Activated naive CD8-positive, alpha-beta T cell treated with anti-CD3 and anti-CD28 coated beads, Interleukin-2, amount 50 U/mL, for 24 hours (primary cell): ENCODE measurements at places on chromosomes 5 and 9.
A peak's percentile ranks its signal among the peaks of the same experiment; 100 is the strongest.

DNA sequence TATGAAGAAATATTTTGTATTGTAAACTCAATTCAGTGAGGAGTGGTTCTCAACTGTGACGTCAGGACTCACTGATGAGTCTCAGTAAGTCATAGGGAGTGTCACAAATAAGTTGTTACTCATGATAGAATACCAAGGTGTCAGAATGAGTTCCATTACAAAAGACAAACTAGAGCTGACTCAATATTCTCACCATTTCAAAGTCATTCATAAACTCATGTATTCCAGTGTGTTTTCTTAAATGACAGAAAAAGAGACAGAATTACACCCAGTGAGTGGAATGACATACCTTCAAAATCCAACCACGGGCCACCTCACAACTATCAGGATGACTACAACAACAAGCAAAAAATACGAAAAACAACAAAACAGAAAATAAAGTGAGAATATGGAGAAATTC is 321.5 kb downstream of the ENC1 start:
- H3K27me3 ChIP-seq = peaks cover 37% of the 10 kb centered on the region
- H3K36me3 ChIP-seq = no peaks in the 10 kb centered on the region
- no peak overlapping the region for H3K27ac ChIP-seq

DNA sequence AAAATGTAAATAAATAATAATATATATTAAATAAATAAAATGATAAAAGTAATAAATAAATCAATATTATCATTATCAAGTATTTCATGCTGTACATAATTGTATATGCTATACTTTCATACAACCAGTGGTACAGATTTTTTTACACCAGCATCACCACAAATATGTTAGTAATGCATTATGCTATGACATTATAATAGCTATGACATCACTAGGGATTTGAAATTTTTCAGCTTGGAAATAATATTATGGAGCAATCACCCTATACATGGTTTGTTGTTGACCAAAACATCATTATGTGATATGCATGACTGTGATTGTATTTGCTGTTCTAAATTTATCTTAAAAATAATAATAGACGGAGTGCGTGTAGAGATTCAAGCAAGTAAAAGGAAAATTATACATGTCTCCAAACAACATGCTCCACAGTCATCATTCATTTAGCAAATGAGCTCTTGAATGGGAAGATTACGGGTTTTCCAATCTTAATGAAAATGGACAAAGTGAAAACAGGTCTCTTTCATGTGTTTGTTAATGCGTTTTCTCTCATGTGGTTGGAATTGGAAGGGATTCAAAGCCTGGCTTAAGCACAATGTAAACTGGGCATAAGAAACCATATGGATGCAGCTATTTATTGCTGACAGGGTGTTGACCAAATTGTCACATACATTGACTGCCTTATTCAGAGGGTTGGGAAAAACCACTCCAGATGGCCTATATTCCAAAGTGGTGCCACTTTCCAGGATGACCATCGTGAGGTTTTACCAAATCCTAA is 643.0 kb upstream of the RGMB start:
- H3K36me3 ChIP-seq = no peaks in the 10 kb centered on the region
- no peak overlapping the region for H3K27ac ChIP-seq
- H3K4me3 ChIP-seq = no peak overlapping the region
- H3K4me1 ChIP-seq = no peaks in the 10 kb centered on the region

DNA sequence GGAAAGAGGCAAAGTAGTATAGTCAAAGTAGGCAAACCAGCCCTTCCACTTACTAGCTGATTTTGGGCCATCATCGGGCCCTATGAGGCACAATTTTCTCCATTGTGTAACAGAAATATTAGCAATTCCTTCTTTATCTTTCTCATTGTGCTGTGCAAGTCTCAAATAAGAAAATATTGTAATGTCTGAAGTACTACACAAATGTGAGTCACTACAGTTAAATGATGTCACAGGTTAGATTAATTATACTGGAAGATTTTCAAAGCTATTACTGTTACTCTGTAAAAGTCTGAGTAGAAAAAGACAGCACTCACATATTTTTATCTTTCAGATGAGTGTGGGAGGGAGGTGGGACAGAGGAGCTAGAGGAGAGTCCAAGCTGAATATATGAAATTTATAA is 12.4 kb upstream of the TMC1 start:
- DNase-seq = no peak
- H3K27me3 ChIP-seq = no peaks in the 10 kb centered on the region
- H3K36me3 ChIP-seq = no peaks in the 10 kb centered on the region
- H3K4me3 ChIP-seq = no peak overlapping the region
- H3K4me1 ChIP-seq = peaks cover 19% of the 10 kb centered on the region

DNA sequence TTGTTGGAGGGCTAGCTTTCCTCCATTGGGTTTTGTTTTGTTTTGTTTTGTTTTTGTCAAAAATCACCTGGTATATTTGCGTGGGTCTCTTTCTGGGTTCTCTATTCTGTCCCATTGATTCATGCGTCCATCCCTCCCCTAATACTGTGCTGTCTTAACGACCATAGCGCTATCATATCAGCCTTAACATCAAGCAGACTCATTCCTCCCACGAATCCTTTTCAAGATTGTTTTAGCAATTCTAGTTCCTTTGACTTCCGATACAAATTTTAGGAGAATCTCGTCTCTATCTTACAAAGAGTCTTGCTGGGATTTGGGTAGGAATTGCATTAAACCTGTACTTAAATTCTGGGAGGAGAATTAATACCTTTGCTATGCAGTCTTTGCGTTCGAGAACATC is 31.1 kb upstream of the RNF130 start:
- H3K4me1 ChIP-seq = no peaks in the 10 kb centered on the region
- H3K4me3 ChIP-seq = no peak overlapping the region
- peaks cover 7% of the 10 kb centered on the region for H3K27me3 ChIP-seq
- no peak overlapping the region for H3K27ac ChIP-seq
- H3K36me3 ChIP-seq = peaks cover 3% of the 10 kb centered on the region

- no peaks in the 10 kb centered on the region for H3K27me3 ChIP-seq
- H3K4me1 ChIP-seq = no peaks in the 10 kb centered on the region
- no peaks in the 10 kb centered on the region for H3K36me3 ChIP-seq
- no peak for DNase-seq
- no peak overlapping the region for H3K4me3 ChIP-seq
Measured at GRCh38 chr5:53362521-53362941, 117.9 kb upstream of the FST start.

DNA sequence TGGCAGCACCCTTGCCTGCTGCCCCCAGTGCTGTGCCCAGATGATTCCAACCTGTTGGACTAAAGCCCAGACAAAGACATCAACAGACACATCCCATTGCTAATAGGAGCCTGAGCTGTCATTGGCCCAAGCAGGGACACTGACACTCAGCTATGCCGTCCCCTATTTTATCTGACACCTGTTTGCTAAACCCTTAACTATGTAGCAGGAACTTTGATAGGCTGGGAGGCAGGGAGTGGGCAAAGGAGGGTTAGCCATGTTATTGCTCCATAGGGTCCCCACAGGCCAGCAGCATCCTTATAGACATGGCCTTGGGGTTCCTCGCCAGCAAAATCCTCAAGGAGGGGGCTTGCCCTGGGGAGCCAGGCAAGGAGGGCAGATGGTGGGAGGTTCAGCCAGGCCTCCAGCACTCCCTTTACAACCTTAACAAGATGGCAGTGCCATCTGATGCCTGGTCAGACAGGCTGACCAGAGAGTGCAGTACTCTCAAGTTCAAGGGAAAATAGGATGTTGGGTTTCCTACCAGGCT is 50.4 kb upstream of the CDKN2AIPNL start:
- peaks cover 24% of the 10 kb centered on the region for H3K4me1 ChIP-seq
- DNase-seq = no peak
- H3K4me3 ChIP-seq = no peak overlapping the region
- no peaks in the 10 kb centered on the region for H3K36me3 ChIP-seq
- H3K27me3 ChIP-seq = no peaks in the 10 kb centered on the region

GRCh38 chr9:38362852-38363588 is 29.5 kb upstream of the ALDH1B1 start:
- no peaks in the 10 kb centered on the region for H3K4me1 ChIP-seq
- no peak for DNase-seq
- H3K27ac ChIP-seq = no peak overlapping the region
- H3K27me3 ChIP-seq = no peaks in the 10 kb centered on the region

DNA sequence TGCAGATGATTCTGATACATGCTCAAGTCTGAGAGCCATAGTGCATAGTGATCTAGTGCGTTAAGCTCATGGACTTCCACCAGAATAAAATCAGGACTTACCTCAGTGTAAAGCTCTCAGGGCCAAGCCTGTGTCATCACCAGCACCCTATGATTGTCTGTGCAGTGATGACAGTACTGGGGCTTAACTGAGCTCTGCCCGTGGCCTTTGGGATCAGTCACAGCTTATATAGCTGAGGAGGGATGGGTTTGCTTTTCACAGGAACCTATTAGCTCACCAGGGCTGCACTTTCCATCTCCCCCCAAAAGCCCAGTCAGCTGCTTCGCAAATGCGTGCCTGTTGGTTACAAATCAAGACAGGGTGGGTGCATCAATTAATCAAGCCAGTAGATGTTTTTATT is 246.9 kb downstream of the NR3C1 start:
- peaks cover 13% of the 10 kb centered on the region for H3K36me3 ChIP-seq
- no peak overlapping the region for H3K4me3 ChIP-seq
- DNase-seq = no peak
- peaks cover 2% of the 10 kb centered on the region for H3K4me1 ChIP-seq

DNA sequence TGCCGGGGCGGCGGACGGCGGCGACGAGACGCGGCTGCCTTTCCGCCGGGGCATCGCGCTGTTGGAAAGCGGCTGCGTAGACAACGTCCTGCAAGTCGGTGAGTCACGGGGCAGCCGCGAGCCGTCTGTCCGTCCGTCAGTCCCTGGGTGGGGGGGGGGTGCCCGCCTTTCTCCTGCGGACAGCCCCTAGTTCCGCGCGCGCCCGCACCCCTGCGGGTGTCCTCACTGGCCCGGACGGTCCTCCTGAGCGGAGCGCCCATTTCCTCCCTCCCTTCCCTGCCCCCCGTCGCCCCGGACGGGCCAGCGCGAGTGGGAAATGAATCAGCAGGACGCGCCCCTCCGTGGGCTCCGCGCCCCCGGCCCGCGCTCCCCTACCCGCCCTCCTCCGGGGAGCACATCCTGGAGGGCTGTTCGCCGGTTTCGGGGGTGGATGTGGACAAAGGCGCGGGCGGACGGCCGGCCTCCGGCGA is 828 bp downstream of the ZSWIM6 start:
- peaks cover 9% of the 10 kb centered on the region for H3K36me3 ChIP-seq
- H3K27me3 ChIP-seq = peaks cover 14% of the 10 kb centered on the region
- DNase-seq = peak; percentile 40

GRCh38 chr5:88688984-88689667 is 193.9 kb downstream of the MEF2C start:
- H3K27ac ChIP-seq = no peak overlapping the region
- peaks cover 92% of the 10 kb centered on the region for H3K27me3 ChIP-seq

- H3K36me3 ChIP-seq = peaks cover 10% of the 10 kb centered on the region
- H3K4me1 ChIP-seq = peaks cover 4% of the 10 kb centered on the region
- no peak within 1 kb of the TSS for H3K27ac ChIP-seq
- DNase-seq = no peak
Measured at GRCh38 chr5:141223112-141223783, at the start of gene PCDHB14. PCDHB14 (plus strand) TSS chr5:141223343; CDS start chr5:141223506, 163 bp downstream.

DNA sequence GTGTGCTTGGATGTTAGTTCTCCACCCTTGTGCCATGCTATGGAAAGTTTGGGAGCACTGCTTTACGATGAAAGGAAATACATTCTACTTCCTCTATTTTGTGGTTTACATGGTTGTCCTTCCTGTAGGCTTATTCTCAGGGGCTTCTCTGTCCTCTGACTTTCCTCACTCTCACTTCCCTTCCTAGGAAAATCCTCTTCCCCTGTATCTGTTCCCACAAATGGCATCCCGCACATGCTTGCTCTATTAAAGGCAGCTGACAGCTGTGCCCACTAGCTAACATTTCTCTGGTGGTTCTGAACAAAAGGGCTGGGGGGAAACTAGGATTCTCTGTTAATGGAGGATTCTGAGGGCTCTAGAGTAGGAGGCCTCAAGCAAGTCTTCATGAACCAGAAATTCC is 52.4 kb downstream of the FAM170A start:
- H3K27ac ChIP-seq = no peak overlapping the region
- no peak overlapping the region for H3K4me3 ChIP-seq
- no peak for DNase-seq
- no peaks in the 10 kb centered on the region for H3K27me3 ChIP-seq
- peaks cover 1% of the 10 kb centered on the region for H3K36me3 ChIP-seq
- H3K4me1 ChIP-seq = no peaks in the 10 kb centered on the region

- H3K36me3 ChIP-seq = no peaks in the 10 kb centered on the region
Measured at GRCh38 chr5:153030755-153031725, 459.4 kb upstream of the GRIA1 start.
